ENCODE measurements at places on chromosomes 1 and 21.

DNA sequence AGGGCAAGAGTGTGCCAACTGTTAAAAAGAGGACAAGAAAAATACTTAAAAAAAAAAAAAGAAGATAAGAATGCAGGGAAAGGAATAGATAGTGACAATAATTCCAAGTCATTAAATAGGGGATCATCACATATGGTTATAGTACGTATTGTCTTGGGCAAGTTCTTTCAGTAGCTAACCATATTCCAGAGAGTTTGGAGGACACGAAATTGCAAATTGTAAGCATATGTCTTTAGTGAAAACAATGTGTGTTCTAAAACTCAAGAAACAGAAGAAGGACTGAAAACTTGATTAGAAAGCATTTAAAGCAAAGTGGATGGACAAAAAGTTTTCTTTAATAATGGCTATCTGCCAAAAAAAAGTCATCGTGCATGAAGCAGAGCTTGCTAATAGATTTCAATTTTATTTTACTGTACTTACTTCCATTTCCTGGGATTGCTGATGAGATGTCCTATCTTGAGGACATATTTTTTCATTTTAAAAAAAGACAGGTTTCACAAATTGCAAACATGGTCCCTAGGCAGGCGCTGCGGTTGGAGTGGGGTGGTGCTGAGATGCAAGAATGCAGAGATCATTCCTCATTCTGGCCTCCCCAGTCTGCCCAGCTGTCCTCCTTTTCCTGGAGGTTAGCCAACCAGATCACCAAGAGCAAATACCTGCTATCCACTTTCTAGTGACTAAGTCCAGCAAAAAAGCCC lies 11.9 kb downstream of the TSPAN2 start:
- DNase-seq = no peak

DNA sequence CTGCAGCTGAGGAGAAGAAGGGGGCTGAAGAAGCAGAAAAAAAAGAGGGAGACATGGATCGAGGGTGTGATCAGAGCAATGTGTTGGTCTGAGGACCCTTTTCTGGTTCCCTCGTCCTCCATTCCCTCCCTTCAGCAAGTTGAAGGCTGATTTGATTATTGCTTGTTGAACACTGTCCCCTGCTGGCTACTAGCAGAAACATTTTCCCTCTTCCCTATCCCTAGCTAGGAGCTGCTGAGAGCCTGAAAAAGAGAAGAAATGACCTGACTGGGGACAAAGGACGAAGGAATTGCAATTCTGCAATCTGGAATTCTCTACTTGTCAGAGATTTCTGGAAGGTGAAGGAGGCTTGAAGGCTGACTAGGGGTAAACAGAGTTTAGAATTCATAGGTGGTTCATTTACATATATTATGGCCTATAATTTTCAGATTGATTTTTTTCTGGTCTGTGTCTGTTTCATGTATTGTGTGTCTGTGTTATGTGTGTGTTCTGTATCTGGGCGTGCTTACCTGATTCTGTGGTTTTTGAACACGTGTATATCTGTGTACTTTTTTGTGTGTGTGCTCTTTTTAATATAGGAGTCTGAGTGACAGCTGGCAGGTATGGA lies 9.8 kb downstream of the NHLH1 start:
- no peak for DNase-seq

GRCh38 chr1:41723786-41724185 lies 194.9 kb downstream of the HIVEP3 start:
- no peak for DNase-seq

GRCh38 chr1:22471610-22472009 lies 20.0 kb downstream of the ZBTB40 start:
- no peak for DNase-seq

GRCh38 chr1:30449428-30450147 lies 273.8 kb downstream of the MATN1 start:
- no peak for DNase-seq

GRCh38 chr1:7770997-7771822 lies at the start of gene VAMP3:
Gene VAMP3 (plus strand): TSS chr1:7771296. CDS start chr1:7771384, 88 bp downstream.
- peak; percentile 88 for DNase-seq

DNA sequence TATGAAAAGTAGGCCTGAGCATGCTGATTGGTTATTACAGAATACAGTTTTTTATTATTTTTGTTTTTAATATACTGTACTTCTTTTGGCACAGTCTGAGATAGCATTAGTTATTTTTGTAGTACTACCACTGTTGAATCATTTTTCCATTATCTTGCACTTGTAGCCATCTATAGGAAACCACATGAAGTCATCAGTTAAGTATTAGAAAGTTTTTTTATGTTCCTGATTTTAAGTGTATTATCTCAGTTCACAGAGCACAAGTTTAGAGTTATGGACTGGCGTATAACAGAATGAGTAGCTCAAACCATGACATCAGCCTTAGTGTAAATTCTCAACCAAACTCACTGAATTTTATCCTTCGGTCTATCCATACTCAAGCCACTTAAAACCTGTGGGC lies 22.8 kb downstream of the DHX9 start:
- no peak for DNase-seq

DNA sequence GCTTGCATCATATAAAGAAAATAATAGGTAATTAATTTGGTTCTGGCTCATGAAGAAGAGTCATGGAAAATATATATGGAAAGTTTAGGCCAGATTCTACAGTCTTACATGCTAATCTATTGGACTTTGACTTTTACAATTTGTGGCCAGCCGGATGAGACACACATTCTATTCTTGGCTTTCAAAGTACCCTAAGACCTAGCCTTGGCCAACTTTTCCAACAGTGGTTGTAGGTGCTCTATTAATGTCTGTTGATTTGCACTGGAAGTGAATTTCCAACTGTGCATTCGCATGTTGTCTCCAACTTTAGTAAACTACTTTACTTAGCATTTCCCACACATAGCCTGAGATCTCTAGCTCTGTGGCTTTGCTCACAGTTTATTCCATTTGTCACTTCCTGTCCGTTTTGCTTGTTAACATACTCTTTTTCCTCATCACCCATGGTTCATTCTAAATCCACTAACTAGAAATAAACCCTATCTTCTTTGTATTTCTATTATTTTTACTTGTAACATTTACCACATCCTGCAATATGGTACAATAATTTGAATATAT lies 644.0 kb downstream of the PTPRC start:
- no peak for DNase-seq

- DNase-seq = no peak
Measured at GRCh38 chr1:200429221-200429751, 19.4 kb upstream of the ZNF281 start.

- peak; percentile 65 for DNase-seq
Measured at GRCh38 chr1:226001963-226002666, 3.0 kb upstream of the SDE2 start.

- peak; percentile 67 for DNase-seq
Measured at GRCh38 chr1:203673550-203674411, 47.1 kb downstream of the ATP2B4 start.

- DNase-seq = no peak
Measured at GRCh38 chr1:36256558-36257374, 32.5 kb downstream of the THRAP3 start.

All from activated T-cell treated with anti-CD3 and anti-CD28 coated beads, Interleukin-2, amount 50 U/mL, for 1 hour (primary cell).